ENCODE measurements at places on chromosomes 6 and 20.

DNA sequence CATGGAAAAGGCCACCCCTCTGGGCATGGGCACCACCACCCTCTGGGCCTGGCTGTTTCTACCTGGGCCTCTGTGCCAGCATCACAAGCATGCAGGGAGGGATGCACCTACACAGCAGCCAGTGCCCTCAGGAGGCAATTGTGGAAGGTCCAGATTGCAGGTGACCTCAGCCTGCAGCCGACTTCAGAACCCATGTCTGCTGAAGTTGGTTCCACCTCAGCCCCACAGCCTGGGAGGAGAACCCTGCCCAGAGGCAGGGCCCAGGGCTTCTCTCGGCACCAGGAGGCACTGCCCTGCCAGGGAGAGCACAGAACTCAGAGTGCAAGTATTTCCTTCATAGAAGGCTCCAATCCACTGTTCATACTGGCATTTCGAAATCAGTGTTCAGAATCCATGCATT, 149.8 kb downstream of the TTLL2 start:
- DNase-seq = no peak

- DNase-seq = no peak
Observed at GRCh38 chr20:4160761-4161305, 145.5 kb upstream of the RNF24 start.

DNA sequence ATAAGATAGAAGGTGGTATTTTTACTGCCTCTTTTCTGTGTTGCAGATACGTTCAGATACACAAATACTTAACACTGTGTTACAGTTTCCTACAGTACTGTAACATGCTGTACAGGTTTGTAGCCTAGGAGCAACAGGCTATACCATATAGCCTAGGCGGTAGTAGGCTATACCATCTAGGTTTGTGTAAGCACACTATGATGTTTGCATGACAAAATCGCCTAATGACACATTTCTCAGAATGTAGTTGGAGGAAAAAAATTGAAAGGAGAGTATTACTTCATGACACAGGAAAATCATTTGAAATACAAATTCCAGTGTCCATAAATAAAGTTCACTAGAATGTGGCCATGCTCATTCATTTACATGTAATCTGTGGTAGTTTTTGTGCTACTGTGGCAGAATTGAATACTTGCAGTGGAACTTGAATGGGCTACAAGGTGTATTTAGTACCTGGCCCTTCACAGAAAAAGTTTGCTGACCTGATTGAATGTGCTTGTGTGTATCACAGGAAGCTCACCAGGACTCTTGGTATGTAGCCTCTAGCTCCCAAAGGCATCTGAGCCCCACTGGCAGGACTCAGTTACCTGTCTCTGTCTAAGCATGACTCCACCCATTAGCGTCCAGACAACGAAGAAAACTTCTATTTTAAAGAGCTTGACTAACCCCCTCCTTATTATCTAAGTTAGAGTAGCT, 18.8 kb downstream of the TOP1 start:
- no peak for DNase-seq

DNA sequence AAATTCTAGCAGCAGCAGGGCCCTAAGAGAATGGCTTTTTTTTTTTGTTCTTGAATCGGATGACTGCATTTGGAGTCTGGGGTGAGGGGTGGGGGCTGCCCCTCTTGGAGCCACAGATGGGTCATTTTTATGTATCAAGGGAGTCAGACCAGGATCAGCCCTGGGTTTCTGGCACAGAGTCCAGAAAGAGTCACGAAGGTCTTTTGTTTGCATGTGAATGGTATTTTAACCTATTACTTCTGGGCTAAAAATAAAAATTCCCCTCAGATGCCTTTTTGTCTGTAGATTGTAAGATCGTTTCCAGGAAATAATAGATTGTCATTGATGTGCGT, 72.5 kb downstream of the PHACTR3 start:
- DNase-seq = no peak

DNA sequence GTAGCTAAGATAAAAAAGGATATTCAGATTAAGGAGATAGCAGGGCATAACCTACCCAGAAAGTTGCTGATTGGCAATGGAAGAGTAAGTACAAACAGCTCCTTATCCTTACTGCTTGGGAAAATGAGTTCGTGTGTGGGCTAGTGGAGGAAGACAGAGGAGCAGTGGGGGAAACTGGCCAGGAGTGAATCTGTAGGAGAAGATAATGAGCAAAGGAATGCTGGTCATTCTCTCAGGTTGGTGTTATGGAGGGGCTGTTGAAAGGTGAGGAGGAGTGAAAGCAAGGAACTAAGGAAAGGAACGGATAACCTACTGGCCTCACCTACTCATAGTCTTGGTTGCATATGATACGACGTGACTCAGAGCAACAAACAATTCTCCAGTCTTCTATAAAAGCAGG, 7.3 kb upstream of the GJB7 start:
- no peak for DNase-seq

DNA sequence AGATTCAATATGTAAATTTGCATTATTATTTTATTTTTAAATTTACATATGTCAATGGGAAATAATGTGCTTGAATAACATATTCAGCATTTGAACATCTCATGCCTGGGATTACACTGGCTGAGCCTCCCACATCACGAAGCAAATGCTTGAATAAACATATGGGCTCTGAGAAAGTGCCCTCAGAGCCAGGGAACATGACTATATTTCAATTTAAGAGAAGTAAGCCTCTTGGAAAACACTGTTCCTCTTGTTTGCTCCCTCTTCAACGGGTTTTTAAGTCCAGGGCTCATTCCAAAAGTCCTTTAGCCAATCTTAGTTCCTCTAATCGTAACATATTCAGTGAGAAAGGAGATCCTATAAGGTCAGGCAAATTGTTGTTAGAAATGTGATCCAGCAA, 122.0 kb downstream of the GMPR start:
- DNase-seq = no peak

GRCh38 chr6:143859891-143860660, 4.2 kb upstream of the ZC2HC1B start:
- DNase-seq = no peak

DNA sequence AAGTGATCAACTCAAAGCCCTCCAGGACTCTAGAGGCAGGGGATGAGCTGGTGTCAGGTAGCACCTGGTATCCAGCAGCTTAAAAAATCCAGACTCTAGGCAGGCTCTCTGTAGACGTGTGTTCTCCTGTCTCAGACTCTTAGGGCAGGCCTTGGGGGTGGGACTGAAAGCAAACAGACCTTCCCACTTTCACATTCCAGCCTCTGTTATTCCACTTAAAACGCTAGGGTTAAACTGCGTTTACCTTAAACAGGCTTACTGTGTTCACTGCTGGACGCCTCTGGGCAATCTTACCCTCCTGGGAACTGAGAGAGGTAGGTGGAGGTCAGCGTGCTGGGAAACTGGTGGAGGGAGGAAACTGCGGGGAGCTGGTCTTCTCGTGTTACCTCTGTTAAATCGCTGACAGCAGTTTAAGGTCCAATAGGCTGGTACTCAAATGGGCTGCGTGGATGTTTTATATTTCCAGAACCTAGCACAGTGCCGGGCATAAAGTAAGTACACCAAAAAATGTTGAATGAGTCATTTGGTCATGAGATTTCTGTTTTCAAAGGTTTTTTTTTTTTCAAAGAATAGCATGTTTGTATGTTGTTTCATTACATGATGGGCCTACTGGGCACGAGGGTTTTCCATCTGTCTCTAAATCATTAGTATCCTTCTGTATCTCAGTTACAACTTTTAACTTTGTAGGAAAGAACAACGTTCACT, at the start of gene GCNT2:
Gene GCNT2, plus strand, starts transcription at position 248 of the 705 bp plus-strand sequence. CDS start 7,561 bp downstream, outside the sequence.
- DNase-seq = peak; percentile 96

- DNase-seq = no peak
Observed at GRCh38 chr6:44261581-44261980, 3.8 kb downstream of the NFKBIE start.

DNA sequence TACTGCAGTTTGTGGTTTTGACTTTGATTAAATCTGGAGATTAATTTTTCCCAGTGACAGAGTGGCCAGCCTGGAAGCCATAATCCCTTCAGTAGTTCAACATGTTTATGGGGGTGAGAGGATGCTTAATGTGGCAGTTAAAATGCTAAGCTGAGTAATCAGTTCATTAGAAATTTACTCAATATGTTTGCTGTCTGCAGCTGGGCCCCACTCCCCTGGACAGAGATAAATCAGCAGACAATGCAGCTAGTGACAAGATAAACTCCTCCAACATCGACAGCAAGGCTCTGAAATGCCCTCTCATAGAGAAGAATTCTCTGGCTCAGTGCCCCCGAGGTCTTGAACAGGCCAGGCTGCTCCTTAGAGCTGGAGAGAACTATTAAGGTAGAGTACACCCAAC, 101.9 kb downstream of the LRFN2 start:
- DNase-seq = no peak
